ENCODE measurements at places on chromosomes 1 and 21. TPM values are rescaled to one million over a fixed set of nuclear protein-coding genes. Genes with fewer than 3 reads are reported as not detected.

DNA sequence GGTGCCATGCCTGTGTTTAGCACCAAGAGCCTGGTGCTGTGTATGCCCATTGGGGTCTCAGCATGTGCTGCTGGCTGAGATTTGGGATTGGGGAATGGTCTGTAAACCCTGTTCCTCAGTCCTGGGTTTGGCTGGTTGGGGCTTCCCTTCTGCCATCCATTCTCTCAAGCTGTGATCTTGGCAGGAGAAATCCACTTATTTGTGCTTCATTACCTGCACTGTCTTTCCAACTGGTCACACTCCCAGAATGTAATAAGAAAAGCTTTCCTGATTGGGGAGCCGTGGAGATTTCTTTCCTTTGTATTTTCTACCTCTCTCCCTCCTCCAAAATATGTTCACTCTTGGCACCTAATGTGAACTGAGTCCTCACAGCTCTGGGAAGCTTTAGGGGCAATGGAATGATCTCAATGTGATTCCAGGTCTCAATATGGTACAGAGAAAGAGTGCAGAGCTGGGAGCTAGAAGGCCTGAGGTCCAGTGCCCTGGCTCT, 23.0 kb upstream of the KCNA10 start:
- DNase-seq = no peak

DNA sequence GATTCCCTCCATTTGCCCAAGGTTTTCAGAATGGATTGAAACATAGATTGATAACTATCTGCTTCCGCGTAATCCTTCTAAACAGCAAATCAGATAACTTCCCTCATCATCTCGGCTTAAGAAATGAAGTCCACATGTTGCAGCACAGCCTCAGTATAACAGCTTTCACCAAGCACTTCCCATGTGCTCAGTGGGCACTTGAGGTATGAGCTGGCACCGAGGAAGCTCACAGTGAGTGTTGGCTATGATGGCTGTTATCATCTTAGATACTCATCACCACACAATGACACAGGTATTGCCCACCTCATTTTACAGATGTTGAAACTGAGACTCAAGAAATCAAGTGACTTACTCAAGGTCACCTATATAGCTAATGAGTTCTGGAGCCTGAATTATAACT, 43.2 kb downstream of the RCSD1 start:
- no peak for DNase-seq

DNA sequence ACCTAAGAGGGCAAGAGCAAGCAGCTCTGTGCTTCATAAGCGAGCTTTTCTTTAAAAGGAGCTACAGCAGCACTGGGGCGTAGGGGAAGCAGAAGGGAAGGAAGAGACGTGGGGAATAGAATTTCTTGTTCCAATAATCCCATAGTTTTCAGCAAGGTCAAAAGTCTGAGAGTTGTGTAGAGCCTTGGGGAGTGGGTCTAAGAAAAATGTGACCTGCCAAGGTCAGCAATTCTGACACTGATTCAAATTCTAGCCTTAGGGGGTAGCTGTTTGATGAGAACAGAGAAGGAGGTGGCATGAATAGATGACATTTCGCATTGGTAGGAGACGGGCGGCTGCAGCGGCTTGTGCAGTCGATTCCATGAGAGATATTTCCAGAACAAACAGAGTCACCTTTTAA, 22.4 kb downstream of the PRRX1 start:
- DNase-seq = no peak

DNA sequence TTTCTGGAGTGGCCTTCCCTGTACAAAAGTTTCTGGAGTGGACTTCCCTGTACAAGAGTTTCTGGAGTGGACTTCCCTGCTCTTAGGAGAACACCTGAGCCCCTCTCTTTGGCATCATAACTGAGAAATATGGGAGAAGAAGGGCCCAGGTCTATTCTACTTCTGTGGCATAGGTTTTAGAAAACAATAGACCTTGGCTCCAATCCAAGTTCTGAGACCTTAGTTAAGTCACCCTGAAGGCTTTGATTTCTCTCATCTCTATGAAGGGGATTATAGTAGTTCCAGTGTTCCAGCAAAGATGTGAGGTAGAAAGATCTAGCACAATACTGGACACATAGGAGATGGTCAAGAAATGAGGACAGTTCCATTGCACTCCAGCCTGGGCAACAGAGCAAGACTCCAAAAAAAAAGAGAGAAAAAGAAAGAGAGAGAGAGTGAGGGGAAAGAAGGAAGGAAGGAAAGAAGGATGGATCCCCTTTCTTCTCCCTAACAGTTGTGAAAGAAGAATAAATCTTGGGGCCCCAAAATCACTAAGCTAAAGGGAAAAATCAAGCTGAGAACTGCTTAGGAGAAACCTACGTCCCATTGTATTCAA, 13.3 kb upstream of the EIF4G3 start:
- peak; percentile 4 for DNase-seq

GRCh38 chr1:226461087-226461486, 53.2 kb upstream of the PARP1 start:
- no peak for DNase-seq

DNA sequence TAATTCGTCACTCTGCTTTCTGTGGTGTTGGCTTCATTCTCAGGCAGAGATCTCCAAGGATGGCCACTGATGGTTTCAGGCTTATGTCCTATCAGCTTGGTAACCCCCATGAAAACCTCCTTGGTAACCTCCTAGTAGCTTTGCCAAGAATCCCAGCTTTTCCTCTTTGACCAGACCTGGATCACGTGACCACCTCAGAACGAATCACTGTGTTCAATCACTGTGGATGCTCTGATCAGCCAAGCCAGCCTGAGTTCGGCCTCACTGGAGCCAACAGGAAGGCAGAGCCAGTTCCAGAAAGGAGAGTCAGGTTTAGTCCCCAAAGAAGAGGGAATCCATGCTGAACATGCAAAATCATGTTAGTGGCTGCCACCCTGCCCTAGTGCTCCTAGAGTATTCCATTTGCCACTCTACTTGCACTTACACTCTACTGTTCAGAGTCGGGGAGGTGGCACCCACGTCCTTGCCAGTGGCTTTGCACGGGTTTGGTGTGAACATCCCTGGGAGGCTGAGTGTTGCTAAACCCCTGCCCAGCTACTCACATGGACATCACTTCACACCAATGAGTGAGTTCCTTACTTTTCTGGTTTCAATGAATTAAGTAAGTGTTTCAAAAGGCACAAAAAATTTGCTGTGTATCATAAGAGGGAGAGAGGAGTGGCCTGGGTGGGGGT, 33.5 kb upstream of the SSBP3 start:
- peak; percentile 21 for DNase-seq

DNA sequence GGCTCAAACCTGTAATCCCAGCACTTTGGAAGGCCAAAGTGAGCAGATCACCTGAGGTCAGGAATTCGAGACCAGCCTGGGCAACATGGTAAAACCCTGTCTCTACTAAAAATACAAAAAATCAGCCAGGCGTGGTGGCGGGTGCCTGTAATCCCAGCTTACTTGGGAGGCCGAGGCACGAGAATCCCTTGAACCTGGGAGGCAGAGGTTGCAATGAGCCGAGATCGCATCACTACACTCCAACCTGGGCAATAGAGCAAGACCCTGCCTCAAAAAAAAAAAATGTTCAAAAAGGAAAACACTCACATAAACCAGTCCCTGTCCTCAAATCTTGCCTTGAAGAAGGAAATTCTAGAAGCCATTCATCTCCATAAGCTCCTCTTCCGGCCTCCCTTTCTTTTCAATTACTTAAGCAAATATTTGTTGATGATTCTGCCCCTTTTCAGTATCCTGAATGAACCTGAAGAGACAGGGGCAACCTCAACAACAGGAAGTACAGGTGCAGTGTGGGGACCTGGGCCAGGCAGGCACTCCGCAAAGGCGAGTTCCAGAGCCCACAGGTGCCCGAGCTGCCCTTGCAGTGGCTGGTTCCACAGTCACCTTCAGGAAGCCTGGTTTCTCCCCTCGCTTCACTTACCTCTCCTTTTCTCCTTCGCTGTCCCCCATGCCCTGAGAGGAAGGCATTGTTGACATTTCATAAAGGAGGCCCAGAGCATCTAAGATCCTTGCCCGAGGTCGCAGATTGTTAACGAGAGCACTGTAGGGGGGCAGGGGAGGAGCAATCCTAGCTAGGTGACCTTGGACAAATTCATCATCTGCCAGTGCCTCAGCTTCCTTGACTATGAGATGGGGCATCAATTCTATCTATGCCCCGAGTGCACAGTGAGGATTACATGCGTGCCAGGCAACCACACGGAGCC, 8.9 kb upstream of the LEFTY1 start:
- DNase-seq = no peak

DNA sequence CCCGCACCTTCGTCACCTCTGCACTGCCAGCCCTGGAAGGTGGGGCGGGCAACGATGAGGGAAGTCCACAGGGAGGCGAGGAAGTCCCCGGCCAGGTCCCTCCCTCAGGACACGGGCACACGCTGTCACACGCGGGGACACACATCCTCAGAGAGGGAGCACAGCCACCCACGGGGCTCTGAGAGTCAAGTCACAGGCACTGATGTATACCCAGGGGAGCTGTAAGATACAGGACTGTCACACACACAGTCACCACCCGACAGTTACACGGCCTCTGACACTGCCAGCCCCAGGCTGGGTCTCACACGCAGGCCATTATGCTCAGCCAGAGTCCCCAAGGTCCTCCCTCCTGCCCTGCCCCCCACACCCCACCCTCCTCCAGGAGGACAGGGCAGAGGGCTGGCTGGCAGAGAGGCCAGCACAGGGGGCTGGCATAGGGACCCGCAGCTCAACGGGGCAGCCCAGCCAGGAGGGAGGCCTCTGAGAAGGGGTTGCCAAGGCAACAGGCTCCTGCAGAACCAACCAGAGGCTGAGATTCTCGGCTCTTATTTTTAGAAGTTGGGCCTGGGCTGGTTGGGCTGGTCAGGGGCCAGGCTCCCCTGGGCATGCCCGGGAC, 17.7 kb upstream of the ADGRB2 start:
- no peak for DNase-seq

DNA sequence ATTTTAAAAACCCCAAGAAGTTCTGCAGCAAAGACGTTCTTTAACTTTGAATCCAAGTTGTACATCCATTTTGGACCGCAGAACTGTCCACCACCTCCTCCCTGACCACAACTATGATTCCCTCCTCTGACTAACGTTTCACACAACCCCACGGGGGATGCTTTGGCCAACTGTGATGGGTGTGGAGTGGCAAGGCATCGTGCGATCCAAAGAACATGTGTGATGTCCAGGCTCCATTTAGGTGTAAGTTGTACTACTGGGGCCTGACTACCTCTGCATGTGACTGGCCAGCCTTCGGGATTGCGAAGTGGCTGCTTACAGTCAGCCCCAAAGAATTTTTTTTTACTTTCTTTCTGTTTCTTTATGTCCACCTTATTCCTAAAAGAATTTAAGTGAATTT, 6.7 kb downstream of the KCNJ15 start:
- no peak for DNase-seq

- DNase-seq = no peak
Observed at GRCh38 chr1:108601708-108602410, 42.0 kb downstream of the EEIG2 start.

- DNase-seq = no peak
Observed at GRCh38 chr21:15149600-15150224, 84.9 kb upstream of the NRIP1 start.

- DNase-seq = no peak
Observed at GRCh38 chr1:29986986-29987385, 736.4 kb downstream of the MATN1 start.

GRCh38 chr1:48089356-48089891, 92.2 kb upstream of the TRABD2B start:
- no peak for DNase-seq

DNA sequence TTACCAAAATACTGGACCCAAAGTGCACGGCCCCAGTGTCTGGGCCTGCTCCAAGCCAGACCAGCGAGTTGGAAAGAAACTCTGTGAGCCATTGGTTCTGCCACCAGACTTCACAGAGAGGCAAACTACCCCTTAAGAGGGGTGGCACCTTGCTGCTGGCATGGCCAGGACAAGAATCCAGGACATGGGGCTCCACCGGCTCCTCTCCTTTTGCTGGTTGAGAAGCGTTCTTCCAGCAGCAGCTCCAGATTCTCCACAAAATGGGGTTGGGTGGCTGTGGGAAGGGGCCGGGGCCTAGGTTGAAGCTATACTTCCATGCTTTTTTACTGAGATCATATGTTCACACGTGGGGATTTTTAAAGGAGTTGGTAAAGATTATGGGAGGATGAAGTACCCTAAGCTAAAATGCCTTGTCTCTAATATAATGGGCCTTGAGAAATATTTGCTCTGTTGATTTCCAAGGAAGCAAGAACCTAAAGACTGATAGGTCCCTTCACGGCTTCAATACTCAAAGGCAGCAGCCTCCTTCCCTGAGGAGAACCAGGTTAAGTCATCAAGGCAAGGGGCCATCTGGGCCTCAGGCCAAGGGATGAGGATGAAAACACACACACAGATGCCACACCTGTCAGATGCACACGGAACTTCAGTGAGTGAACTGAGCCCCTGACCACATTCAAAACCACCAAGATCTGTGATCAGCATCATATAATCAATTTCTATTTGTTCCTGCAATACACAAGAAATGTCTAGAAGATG, 3.1 kb downstream of the C1orf198 start:
- no peak for DNase-seq

The SPRR4 gene
- total RNA-seq = not detected

The LZIC gene
- 29.6 TPM for total RNA-seq

The PGLYRP4 gene
- not detected for total RNA-seq

The FCRL5 gene
- not detected for total RNA-seq

The C1QB gene
- total RNA-seq = 82.0 TPM

The GSTM5 gene
- 8.0 TPM for total RNA-seq

Data from sigmoid colon (tissue), 7 donors.